ENCODE measurements at places on chromosomes 3 and 15.

DNA sequence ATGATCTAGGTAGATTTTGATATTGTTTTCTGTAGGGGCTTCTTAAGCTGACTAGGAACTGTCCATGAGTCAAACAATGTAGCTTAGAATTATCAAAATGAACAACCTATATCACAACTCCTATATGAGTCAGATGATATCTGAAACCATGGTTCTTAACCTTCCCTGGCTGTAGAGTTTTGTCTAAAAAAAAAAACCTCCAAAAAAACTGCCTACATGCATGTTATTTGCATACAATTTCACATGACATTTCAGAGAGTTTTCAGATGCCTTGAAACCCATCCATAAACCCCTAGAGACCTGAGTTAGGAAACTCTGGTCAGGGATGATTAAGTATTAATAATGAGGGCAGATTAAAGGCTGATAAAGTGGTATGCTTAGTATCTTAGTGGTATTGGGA, 157.0 kb downstream of the CHST2 start:
- DNase-seq = peak; percentile 22

DNA sequence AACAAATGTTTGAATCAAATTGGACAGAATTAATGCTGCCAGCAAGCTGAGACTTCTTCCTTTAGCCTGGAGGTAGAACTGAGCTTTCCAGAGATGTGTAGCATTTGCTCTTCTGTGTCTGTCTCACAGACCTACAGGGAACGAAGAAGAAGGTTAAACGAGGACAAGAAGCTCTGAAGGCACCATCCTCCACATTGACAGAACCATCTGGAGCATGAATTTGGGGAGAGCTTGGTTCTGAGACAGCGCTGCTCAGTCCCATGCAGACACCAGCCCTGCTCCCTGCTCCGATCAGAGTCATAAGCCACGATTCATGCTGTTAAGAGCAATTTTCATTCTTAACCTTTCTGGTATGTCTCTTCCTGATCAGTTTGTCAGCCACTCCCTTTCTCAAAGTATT, 7.7 kb upstream of the KY start:
- no peak for DNase-seq

DNA sequence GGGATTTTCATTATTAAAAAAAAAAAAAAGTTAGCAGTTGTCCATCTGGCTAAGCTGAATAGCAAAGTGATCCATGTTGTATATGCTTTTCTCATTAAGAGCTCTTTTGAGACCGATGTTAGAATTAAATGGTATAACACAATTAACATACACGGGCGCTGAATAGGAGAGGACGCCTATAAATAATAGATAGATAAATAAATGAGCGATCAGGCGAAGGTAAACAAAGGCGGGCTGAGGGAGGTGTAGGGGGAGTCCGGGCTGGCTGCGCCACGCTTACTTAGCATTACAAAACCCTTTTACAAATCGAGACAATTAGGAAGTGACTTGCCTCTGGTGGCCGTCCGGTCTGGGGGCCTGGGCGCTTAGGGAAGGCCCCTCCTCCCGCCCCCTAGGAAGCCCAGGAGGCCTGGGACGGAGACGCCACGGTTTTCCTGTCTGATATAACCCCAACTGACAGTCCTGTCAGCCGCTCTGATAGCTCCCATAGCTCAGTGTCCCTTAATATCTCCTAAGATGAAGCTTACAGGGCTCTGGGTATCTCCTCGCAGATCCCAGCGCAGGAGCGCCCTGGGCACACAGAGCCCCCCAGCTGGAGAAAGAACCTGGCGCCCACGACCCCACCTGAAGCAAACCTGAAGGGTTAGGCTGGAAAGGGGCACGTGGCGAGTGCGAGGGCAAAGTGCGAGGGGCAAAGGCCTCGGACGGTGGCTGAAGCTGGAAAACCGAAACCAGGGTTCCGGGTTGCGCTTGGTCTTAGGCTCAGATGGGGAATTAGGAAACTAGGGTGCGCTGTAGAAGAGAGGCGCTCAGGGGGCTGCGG, 3.6 kb downstream of the SOX14 start:
- no peak for DNase-seq

- DNase-seq = no peak
Observed at GRCh38 chr15:99090011-99090699, 14.7 kb upstream of the SYNM start.

- no peak for DNase-seq
Observed at GRCh38 chr3:8597219-8597853, 47.3 kb downstream of the SSUH2 start.

DNA sequence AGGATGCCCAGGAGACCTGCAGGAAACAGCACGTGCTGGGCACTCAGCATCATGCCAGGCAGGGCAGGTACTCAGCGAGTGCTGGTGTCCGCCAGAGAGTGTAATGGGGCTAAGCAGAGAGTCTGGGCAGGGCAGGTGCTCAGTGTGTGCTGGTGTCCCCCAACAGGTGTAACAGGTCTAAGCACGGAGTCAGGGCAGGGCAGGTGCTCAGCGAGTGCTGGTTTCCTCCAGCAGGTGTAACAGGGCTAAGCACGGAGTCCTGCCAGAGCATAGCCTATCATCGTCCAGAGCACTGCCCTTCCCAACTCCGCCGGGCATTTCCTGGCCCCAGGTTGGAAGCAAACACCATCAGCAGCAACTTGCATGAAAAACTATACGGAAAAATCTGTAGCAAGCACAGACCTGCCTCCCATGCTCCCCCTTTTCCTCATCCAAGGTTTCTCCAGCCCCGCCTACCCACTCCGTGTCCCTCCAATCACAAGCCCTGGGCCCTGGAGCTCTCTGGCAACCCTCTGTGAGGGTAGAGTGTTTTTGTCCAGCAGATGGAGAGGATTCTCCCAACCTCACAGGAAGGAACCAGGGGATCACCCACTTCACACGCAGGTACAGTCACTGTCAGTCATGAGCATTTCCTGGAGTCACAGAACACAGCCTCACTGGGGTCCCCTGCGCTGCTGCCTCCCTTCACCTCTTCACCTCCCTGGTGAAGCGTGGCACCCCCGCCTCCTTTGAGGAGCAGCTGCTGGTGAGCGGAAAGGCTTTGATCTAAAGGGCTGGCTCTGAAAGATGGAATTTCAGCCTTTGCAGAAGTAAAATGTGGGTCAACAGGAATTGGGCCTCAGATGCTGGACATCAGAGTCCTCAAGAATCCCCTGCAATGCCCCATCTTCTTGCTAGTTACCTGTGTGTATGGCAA, 302.5 kb downstream of the OCA2 start:
- DNase-seq = no peak

GRCh38 chr3:107857854-107858253, 233.0 kb downstream of the CD47 start:
- DNase-seq = no peak

DNA sequence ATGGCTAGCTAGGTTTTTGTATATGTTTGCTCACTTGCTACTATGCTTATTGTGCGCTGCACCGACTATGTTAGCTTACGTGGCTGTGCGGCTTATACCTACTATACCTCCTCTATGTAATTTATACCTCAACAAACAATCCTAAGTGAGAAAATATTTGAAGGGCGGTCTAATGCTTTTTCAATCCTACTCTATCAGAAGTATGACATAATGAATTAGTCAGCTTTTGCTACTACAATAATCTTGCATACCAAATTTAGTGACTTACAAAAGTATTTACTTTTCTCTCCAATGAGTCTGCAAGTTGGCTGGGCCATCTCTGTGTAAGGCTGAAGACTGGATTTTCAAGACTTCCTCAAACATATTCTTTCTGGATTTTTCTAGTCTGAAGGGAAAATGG, 391.2 kb upstream of the NECTIN3 start:
- no peak for DNase-seq

GRCh38 chr3:187794731-187795130, 49.5 kb upstream of the BCL6 start:
- no peak for DNase-seq

- no peak for DNase-seq
Observed at GRCh38 chr3:75180945-75181298, 483.2 kb upstream of the FRG2C start.

GRCh38 chr3:154235330-154235729, 89.0 kb downstream of the DHX36 start:
- DNase-seq = no peak

- DNase-seq = no peak
Observed at GRCh38 chr15:88656760-88657221, 18.0 kb downstream of the ISG20 start.

DNA sequence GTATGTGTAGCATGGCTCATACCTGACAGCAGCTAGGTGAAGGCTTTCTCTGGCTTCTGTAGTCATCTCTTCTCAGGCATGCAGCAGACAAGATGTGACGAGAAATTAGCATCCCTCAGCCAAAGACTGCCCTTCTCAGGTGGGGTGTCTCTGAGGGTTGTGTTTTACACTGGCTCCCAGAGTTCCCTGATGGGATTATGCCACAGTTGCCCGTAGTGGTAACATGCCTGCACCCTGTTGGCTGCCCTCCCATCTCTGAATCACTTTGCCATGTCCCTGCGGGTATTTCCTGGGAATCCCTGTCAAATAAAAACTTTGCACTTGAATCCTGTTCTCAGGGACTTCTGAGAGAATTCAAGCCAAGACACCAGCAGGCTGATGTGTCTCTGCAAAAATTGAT, 70.5 kb downstream of the LRTM1 start:
- no peak for DNase-seq

DNA sequence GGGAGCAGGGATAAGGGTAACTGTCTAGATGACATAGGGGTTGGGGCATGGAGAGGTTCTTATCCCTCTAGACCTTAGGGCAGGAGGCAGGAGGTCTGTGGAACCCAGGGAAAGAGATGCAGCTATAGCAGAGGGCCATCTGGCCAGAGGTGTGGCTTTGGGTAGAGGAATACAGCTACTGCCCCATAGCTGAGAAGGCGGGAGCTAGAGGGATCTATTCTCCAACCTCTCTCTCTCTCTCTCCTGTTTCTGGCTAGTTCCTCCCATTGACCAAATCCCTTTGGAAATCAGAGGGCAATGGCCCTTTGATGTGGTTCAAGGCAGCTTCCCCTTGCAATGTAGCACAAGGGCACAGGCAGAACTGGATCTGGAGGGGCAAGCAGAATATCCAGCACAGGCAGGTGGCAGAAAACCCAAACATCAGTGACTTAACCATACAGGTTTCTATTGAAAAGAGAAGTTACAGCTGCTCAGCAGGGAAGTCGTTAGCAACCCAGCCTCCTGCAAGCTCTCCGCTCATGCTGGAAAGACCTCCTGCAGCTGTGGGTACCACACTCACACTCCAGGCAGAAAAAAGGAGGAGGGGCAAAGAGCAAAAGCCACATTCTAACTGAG, 22.3 kb upstream of the LMOD3 start:
- DNase-seq = no peak

DNA sequence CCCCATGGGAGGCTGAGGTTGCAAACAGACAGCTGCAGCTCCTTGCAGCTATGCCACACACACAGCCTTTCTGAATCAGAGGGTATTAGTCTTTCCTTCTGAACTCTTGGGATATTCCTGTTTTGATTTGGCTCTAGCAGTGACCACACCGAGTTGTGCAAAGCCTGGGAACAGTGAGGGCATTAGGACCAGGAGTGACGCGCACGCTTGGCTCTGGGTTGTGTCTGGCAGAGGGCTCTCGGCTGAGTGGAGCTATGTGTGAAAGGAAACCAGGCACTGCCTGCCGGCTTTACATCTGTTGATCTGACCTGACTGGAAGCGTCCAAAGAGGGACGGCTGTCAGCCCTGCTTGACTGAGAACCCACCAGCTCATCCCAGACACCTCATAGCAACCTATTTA, at the start of gene GALNT15:
Gene GALNT15 (plus strand): TSS at position 292 of the 400 bp plus-strand sequence. CDS start 472 bp downstream, outside the sequence.
- DNase-seq = no peak

DNA sequence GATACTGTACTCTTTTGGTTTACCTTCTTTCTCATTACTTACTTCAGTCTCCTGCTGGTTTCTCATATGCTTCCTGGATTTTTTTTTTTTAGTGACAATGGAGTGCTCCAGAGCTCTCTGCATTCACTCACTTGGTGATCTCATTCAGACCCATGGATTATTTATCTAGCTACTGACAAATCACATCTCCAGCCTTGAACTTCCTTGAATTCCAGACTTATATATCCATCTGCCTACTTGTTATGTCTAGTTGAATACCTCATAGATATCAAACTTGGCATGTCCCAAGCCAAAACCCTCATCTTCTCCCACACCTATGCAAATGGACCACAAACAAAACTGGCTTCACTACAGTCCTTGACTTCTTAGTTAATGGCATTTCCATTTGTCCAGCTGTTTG, 234.7 kb upstream of the ZPLD1 start:
- no peak for DNase-seq

DNA sequence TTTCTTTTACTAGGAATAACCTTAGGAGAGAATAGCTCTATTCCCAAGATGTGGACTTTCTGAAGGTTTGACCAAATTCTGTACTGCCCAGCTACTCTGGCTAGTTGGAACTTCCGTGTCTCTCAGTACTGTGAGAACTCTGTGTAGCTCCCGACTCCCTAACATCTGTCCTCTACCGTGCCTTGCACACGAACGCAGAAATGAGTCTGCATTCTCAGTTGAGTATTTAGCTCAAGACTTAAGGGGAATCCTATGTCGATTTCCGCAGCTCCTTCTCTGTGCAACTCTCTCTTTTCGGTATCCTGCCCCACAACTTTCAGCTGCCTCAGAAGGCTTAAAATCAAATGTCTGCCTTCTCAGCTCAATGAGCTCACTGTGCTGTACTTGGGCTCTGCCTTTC, 86.7 kb upstream of the EPHB3 start:
- DNase-seq = no peak

- DNase-seq = peak; percentile 39
Observed at GRCh38 chr3:58994746-58995330, 55.0 kb downstream of the CFAP20DC start.

DNA sequence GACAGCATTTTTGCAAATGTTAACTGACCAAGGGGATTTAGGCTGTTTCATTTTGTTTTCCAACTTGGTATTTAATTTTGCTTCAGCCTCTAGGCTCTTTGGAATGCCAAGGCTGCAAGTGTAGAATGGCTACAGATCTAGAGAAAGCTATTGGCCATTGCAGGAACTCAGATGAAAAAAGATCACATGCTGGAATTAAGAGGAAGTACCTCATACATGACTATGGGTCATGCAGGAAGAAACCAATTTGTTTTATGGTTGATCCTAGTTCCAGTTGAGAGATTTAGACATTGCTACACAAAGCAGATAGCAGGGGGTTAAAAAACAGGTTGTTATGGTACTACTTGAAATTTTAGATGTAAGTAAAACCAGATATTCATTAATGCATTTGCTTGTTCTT, 12.7 kb upstream of the CLDN16 start:
- no peak for DNase-seq

GRCh38 chr15:40915679-40916078, 13.5 kb upstream of the DLL4 start:
- no peak for DNase-seq

DNA sequence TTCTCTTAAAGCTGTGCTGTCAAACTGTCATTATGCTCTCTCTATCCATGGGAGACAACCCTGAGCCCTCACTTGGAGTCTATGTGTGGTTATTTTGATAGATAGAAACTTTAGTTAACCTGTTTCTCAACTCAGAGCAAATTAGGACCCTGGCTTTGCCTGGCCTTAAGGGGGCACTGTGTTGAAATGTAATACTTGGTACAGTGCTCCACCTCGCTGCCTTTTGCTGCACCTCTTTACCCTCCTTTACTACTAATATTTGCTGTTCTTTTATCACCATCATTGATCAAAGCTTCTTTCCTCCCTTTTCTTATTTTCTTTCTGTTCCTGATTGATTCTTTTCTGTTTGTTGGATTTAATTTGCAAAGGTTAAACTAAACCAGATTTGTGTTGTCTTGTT, 34.3 kb downstream of the STT3B start:
- no peak for DNase-seq

GRCh38 chr3:160564258-160564911, 986 bp downstream of the KPNA4 start:
- DNase-seq = no peak

Data from T-helper 1 cell (primary cell).